ENCODE measurements at places on chromosomes 1 and 21.

- no peak for DNase-seq
Measured at GRCh38 chr1:113692824-113693431, 66.4 kb downstream of the PHTF1 start.

GRCh38 chr21:36700295-36700970 is 1.5 kb downstream of the SIM2 start:
- DNase-seq: no peak

DNA sequence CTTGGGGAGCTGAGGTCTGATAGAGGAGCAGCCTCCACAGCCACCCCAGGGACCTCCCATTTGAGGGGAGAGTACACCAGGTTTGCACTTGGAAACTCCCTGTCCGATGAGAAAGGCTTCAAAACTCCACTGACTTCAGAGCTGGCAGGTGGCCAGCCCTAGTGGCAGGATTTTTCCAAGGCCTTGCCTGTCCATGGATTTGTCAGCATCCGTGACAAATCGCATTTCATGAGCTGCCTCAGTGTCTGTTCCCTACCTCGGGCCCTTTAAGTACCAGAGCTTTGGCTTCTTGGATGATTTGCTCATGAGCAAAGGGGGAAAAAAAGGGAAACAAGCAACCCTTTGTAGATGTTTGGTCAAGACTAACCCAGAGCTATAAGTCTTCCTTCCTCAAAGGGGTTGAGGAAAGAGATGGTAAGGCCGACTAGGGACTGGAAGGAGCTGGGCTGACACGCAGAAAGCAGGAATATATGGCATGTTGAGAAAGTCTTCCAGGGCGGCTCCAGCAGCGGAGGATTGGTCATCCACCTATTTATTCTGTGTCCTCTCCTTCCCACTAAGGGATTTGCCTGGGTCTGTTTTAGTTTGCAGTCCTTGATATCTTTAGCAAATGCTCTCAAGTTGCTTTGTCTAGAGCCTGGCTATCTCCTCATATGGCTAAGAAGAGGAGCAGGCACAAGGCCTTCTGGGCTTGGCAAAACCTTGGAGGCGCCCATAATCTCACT is 2.7 kb upstream of the HSPG2 start:
- no peak for DNase-seq

- no peak for DNase-seq
Measured at GRCh38 chr1:3082571-3083516, 13.8 kb downstream of the PRDM16 start.

DNA sequence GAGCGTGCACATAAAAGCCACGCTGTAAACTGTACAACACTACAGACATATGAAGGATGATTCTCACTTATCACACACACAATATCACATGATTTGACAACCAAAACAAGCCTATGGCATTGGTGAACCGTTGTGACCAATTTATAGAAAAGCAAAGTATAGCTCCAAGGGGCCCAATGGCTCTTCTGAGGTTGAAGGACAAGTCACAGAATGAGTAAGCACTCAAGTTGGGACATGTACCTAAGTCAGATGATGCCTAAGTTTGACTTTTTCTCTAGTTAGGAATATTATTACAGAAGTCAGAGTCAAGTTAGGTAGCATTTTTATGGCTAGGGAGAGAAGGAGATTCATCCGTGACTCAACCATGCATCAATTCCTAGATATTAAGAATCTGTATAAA is 45.7 kb downstream of the PLPP3 start:
- DNase-seq: no peak

GRCh38 chr1:68328490-68328889 is 96.2 kb upstream of the WLS start:
- no peak for DNase-seq

GRCh38 chr1:168167806-168168205 is 11.0 kb upstream of the TIPRL start:
- no peak for DNase-seq

GRCh38 chr1:182054698-182055326 is 6.7 kb downstream of the ZNF648 start:
- DNase-seq: no peak

DNA sequence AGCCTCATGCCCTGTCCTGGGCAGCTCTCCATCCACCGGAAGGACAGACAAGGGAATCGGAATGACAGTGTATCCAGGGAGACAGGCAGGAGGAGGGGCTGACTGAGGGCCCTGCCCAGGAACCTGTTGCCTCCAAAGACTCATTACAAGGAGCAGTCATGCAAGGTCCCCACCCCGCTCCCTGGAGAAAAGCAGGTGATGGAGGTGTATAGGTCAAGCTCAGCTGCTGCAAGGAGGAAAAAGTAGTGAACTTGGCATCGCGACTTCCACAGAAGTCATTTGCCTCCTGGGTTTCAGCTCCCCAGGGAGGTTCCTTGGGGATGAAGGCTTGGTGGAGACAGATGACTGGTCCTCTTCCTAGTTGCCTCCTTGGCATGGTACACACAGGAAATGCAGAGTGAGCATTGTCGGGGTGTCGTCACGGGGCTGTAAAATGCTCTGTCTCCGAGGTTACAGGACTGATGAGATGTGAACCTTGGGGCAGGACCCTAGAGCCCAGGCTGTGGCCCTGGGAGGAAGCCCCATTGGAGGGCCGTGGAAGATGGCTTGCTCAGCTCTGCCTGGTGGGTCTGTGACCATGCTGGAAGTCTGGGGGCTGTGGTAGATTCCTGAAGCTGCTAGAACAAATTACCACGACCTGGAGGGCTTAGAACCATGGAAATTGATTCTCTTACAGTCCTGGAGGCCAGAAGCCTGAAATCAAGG is 219.6 kb upstream of the C1orf174 start:
- no peak for DNase-seq

- DNase-seq: no peak
Measured at GRCh38 chr1:16077406-16078245, 4.2 kb upstream of the FAM131C start.

- no peak for DNase-seq
Measured at GRCh38 chr1:190066011-190066410, 411.7 kb downstream of the BRINP3 start.

DNA sequence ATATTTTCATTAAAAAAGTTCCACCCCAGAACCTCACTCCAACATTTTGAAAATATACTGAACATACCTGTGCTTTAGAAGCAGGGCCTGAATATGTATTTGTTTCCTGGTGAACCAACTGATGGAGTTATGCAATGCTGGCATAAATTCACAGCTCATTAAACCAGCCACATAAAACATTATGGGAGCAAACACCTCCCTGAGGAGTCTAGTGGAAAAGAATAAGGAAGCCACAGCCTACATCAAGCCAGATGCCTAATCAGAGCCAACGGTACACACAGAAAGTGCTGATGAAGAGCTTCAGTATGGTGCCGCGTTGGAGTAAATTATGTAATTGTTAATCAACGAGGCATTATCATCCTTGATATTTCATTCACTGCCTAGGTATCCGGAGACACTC is 199.5 kb downstream of the AJAP1 start:
- DNase-seq: no peak

GRCh38 chr1:14849038-14849437 is 250.6 kb downstream of the KAZN start:
- DNase-seq: no peak

GRCh38 chr1:51071291-51072042 is 30.6 kb upstream of the C1orf185 start:
- no peak for DNase-seq

- no peak for DNase-seq
Measured at GRCh38 chr1:179781962-179782361, 38.9 kb downstream of the FAM163A start.

- no peak for DNase-seq
Measured at GRCh38 chr1:155003766-155004351, 1.3 kb downstream of the ZBTB7B start.

DNA sequence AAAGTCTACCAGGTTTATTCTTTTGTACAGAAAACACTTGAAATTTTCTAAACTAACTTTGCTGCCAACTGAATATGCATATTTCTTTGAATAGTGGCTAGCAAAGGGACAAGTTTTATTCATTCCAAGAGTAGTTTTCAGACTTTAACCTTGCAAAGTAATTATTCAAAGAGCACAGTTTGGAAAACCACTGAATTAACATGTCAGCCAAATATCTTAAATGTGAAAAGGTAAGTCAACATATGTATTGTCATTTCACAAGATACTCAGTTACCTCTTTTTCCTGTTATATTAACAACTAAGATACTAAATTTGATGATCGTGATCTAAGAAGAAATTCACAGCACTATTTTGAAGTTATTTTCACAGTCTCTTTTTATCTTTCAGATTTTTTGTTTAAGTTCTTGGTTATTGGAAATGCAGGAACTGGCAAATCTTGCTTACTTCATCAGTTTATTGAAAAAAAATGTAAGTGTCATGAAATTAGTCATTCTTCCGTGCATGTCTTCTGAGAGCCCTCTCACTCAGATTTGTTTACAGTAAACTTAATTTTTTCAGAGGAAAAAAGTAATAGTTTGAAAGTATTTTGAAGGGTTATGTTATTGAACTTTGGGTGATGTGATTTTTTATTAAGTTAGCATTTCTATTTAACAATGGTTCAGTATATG is 15.3 kb downstream of the RAB4A start:
- no peak for DNase-seq

DNA sequence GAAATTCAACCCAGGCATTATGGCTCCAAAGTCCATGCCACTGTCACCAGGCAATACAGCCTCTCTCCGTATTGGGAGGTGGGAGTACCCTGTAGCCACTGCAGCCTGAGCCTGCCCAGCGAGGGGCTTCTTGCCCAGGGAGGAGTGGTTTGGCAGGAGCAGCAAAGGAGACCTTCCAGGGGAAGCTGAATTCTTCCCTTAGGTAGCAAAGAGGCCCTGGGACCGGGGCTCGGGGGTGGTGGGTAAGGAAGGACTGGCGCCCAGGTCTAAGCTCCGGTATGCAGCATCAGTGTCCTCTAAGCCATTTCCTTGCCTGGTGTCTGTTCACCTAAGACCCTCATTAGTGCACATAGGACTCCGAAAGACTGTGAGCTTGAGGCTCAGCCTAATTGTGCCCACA is 17.0 kb downstream of the TNNT2 start:
- DNase-seq: no peak

- DNase-seq: no peak
Measured at GRCh38 chr1:65434255-65434654, 13.8 kb downstream of the LEPR start.

- no peak for DNase-seq
Measured at GRCh38 chr1:156673387-156674121, 3.7 kb downstream of the NES start.

DNA sequence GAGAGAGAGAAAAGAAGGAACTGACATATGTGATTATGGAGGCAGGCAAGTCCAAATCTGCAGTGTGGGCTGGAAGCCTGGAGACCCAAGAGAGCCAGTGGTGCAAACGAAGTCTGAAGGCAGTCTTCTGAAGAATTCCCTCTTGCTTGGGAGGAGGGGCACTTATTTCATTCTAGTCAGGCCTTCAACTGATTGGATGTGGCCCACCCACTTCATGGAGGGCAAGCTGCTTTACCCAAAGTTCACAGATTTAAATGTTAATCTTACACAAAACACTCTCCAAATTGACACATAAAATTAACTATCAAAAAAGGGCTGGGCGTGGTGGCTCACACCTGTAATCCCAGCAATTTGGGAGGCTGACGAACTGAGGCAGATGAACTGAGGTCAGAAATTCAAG is 103.5 kb upstream of the RAB3GAP2 start:
- no peak for DNase-seq

GRCh38 chr1:160373696-160374095 is 6.8 kb downstream of the NHLH1 start:
- DNase-seq: no peak

GRCh38 chr1:201728731-201729130 is 100.2 kb upstream of the IPO9 start:
- DNase-seq: no peak

GRCh38 chr1:184482136-184482535 is 95.3 kb downstream of the C1orf21 start:
- DNase-seq: no peak

DNA sequence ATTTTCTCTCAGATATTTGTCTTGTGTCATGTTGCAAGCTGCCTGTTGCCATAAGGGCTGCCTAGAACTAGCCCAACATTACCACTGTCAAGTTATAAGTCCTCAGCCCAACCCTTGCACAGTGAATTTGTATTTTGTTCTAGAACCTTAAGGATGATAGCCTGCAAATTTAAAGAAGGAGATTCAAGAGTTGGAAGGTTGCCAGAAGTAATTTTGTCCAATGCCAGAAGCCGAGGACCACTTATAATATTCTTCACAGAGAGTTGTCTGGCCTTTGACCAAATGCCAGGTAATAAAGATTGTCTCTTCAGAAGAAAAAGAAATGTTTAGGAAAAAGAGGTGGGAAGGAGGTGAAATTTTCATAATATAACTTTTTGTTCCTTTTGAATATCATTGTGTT is 40.5 kb upstream of the SUCO start:
- DNase-seq: no peak

- DNase-seq: no peak
Measured at GRCh38 chr1:41936107-41936506, 17.4 kb upstream of the HIVEP3 start.

- DNase-seq: no peak
Measured at GRCh38 chr21:35332841-35333426, 283.8 kb upstream of the RUNX1 start.

DNA sequence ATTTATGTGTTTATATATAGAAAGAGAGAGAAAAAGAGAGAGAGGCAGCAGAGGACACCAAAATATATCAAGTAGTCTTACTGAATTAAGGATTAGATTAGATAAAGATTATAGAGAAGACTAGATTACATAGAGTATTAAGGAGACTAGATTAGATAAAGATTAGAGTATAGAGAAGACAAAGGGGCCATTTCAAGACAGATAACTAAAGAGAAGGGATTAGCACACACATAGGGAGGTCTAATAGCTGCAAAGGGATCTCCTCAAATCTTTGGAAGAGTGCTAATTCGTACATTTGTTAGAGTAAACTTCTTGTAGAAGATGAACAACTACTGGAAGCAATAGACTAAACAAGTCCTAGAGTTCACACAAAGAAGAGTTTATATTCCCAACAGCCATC is 34.2 kb downstream of the OR6Y1 start:
- no peak for DNase-seq

- no peak for DNase-seq
Measured at GRCh38 chr1:67741121-67741520, 56.1 kb downstream of the GADD45A start.

DNA sequence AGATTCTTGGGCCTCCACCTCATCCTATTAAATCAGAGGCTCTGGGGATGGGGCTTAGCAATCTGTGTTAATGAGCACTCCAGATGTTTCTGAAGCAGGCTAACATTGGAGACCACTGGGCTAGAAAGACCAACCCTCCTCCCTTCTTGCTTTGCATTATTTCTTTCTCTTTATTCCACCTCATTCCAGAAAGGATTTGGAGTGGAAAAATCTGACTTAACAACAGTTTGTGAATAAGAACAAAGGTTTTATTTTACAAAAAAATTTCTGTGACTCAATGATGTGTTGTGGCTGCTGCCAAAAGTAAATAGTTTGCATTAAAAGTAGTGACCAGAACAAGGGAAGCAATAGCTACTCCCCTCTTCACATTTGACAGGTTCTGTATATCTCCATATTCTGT is 79.4 kb downstream of the TGFB2 start:
- DNase-seq: no peak

- no peak for DNase-seq
Measured at GRCh38 chr1:115906627-115907026, 65.7 kb upstream of the NHLH2 start.
